ENCODE measurements at places on chromosomes 1 and 21. TPM values are rescaled to one million over a fixed set of nuclear protein-coding genes. Genes with fewer than 3 reads are reported as not detected.

EPHA10 gene
- not detected for total RNA-seq

PUSL1 gene
- total RNA-seq, result 12.9 TPM

CA6 gene
- not detected for total RNA-seq

SLC2A5 gene
- not detected for total RNA-seq

GJB4 gene
- total RNA-seq, result not detected

OR2L8 gene
- not detected for total RNA-seq

NPHS2 gene
- not detected for total RNA-seq

FCGR2B gene
- 76.9 TPM for total RNA-seq

SLAMF1 gene
- total RNA-seq, result 1.1 TPM

IRF6 gene
- 3.8 TPM for total RNA-seq

SHCBP1L gene
- not detected for total RNA-seq

POU2F1 gene
- total RNA-seq, result 44.6 TPM

TSACC gene
- not detected for total RNA-seq

PADI1 gene
- total RNA-seq, result not detected

WLS gene
- 1.4 TPM for total RNA-seq

GLIS1 gene
- not detected for total RNA-seq

CNKSR1 gene
- total RNA-seq, result 0.89 TPM

DNM3 gene
- total RNA-seq, result 3.3 TPM

TTLL7 gene
- 0.21 TPM for total RNA-seq

C1orf141 gene
- not detected for total RNA-seq

AK5 gene
- total RNA-seq, result 9.4 TPM

LEMD1 gene
- not detected for total RNA-seq

CAMSAP2 gene
- total RNA-seq, result 0.25 TPM

FAM167B gene
- 1.3 TPM for total RNA-seq

HMGCS2 gene
- not detected for total RNA-seq

FAM110D gene
- total RNA-seq, result not detected

BARHL2 gene
- total RNA-seq, result not detected

E2F2 gene
- total RNA-seq, result 2.1 TPM

CYB561D1 gene
- 21.1 TPM for total RNA-seq

LCE2C gene
- total RNA-seq, result not detected

PLA2G2F gene
- not detected for total RNA-seq

SPRR2G gene
- not detected for total RNA-seq

SRGAP2C gene
- 17.5 TPM for total RNA-seq

PKLR gene
- 0.12 TPM for total RNA-seq

ZFP69 gene
- total RNA-seq, result 4.6 TPM

KPNA6 gene
- 59.0 TPM for total RNA-seq

TBX19 gene
- 5.2 TPM for total RNA-seq

TNNI3K gene
- total RNA-seq, result 0.72 TPM

CADM3 gene
- total RNA-seq, result not detected

INKA2 gene
- 2.6 TPM for total RNA-seq

TENT5C gene
- total RNA-seq, result 109 TPM

COA7 gene
- 3.9 TPM for total RNA-seq

PLEKHO1 gene
- 73.8 TPM for total RNA-seq

GBP6 gene
- total RNA-seq, result 0.39 TPM

GJA8 gene
- total RNA-seq, result not detected

LCE3E gene
- total RNA-seq, result not detected

FMO5 gene
- total RNA-seq, result 5.8 TPM

ENTREP3 gene
- total RNA-seq, result 8.9 TPM

APOBEC4 gene
- not detected for total RNA-seq

ZNF362 gene
- total RNA-seq, result 34.7 TPM

OR14K1 gene
- not detected for total RNA-seq

VWA5B1 gene
- total RNA-seq, result not detected

HSPB7 gene
- total RNA-seq, result not detected

INTS11 gene
- total RNA-seq, result 181 TPM

SUSD4 gene
- 0.60 TPM for total RNA-seq

C1orf94 gene
- not detected for total RNA-seq

SGIP1 gene
- total RNA-seq, result 0.05 TPM

SH2D1B gene
- 133 TPM for total RNA-seq
